Activated CD8-positive, alpha-beta memory T cell treated with anti-CD3 and anti-CD28 coated beads for 1 hour (primary cell): ENCODE measurements at places on chromosomes 2 and 18.

GRCh38 chr2:197992482-197993133, 188.2 kb downstream of the PLCL1 start:
- no peak for DNase-seq

DNA sequence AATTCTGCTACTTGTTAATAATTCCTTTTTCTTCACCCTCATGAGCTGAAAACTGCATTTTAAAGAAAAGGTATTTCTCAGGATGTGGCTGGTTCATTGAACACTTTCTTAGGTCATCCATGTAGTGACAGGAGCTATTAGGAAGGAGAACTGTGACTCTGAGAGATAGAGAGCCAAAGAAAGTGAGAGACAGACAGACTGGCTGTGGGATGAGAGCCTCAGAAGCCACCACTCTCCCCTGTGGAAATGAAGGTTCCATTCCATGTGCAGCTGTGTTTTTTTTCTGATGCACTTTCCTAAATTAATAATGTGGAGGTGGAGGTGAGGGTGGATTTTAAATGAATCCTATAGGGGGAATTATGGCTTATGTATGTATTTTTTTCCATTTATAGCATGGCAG, 113.3 kb downstream of the FAM210A start:
- no peak for DNase-seq

GRCh38 chr2:8178911-8179310, 502.9 kb upstream of the ID2 start:
- DNase-seq, result no peak

DNA sequence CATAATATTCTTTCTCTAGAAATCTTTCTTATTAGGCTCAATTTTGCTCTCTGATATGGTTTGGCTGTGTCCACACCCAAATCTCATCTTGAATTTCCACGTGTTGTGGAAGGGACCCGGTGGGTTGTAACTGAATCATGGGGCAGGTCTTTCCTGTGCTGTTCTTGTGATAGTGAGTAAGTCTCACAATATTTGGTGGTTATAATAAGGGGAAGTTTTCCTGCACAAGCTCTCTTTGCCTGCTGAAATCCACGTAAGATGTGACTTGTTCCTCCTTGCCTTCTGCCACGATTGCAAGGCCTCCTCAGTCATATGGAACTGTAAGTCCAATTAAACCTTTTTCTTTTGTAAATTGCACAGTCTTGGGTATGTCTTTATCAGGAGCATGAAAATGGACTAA, 73.8 kb downstream of the CAVIN2 start:
- no peak for DNase-seq

- no peak for DNase-seq
Measured at GRCh38 chr2:226984750-226985582, 149.1 kb downstream of the RHBDD1 start.

DNA sequence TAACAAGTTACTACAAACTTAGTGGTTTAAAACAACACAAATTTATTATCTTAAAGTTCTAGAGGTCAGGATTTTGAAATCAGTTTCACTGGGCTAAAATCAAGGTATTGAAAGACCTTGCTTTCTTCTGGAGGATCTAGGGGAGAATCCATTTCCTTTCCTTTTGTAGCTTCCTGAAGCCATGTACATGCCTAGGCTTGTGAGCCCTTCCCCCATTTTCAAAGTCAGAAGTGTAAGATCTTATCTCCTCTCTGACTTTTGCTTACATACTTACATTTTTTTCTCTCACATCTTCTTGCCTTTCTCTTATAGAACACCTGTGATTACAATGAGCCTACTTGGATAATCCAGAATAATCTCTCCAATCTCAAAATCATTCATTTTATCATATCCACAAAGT, 78.7 kb upstream of the MBOAT2 start:
- no peak for DNase-seq

GRCh38 chr2:55827855-55828254, 95.7 kb downstream of the EFEMP1 start:
- no peak for DNase-seq

DNA sequence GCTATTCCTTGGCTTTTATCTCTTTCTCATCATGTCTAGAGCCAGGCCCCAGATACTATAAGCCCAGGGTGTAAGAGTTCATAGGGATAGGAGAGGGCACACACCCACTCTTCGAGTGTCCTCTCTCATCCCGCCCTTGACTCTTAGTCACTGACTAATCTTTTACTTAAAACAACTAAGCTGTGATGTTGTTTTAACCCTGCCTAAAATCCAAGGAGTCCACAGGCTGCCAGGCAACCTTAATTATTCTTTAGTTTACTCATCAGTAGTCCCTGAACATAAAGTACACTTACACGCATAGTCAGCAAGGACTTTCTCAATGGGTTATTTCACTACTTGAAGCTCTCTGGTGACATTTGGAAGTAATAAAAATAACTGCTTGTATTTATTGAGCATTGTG, 28.4 kb downstream of the GREB1L start:
- DNase-seq, result no peak

GRCh38 chr2:109694190-109694589, 80.0 kb downstream of the SOWAHC start:
- DNase-seq, result no peak
